GM04503 (cell line): ENCODE measurements at places on chromosomes 6 and 20.

DNA sequence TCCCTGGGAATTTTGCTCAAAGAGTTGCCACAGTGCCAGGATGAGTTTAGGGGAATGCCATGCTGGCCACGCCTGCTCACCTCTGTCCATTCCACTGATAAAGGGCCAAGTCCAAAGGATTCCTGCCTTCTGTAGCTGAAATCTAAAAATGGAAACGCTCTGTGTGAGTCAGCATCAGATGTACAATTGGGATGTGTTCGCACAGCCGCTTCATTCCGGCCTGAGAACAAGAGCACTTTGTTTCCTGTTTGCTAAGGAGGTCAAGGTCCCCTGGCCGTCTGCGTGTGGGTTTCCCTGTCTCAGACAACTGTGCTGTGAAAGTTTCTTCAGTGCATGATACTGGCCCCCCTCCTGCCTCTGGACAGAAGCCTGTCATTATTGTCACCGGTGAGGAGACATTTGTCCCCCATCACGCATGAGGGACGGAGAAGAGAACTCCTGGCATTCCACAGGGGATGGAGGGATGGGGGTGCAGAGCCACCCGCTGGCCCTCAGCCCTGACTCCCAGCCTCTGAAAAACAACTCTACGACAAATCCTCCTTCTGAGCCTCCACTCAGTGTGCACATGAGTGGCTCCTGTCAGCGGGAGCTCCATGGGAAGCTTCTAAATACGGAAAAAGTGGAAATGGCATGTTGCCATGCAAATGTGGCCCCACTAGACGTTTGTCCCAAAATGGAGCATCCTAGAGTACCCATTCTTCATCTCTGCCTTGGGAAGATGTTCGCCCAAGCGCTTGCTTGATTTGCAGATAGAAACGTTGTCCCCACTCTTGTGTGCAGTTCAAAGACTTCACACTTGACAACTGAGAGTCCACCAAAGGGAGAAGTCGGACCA is 143.5 kb upstream of the AFDN start:
- DNase-seq = no peak

DNA sequence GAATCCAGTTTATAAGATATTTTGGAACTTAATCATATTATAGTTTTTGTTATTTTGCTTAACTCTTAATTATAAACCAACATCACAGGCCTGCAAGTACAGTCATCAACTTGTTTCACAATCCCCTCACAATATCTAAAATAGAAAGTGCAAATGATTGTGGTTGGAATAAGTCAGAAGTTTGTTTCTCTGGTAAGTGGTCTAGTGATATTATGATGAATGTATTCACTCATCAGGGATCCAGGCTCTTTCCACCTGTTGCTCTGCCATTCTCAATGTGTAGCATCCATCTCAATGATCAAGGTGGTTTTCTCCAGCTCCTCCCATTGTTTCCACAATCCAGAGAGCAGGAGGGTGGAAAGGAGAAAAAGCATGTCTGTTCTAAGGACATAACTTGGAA is 54.2 kb downstream of the OPN5 start:
- DNase-seq = no peak

GRCh38 chr6:24967211-24967610 is 31.5 kb upstream of the RIPOR2 start:
- no peak for DNase-seq

- no peak for DNase-seq
Measured at GRCh38 chr6:37638414-37639341, 59.0 kb downstream of the MDGA1 start.

- no peak for DNase-seq
Measured at GRCh38 chr20:24899153-24899552, 49.9 kb upstream of the CST7 start.

- peak; percentile 98 for DNase-seq
Measured at GRCh38 chr6:15504581-15505350, 158.1 kb downstream of the DTNBP1 start.

DNA sequence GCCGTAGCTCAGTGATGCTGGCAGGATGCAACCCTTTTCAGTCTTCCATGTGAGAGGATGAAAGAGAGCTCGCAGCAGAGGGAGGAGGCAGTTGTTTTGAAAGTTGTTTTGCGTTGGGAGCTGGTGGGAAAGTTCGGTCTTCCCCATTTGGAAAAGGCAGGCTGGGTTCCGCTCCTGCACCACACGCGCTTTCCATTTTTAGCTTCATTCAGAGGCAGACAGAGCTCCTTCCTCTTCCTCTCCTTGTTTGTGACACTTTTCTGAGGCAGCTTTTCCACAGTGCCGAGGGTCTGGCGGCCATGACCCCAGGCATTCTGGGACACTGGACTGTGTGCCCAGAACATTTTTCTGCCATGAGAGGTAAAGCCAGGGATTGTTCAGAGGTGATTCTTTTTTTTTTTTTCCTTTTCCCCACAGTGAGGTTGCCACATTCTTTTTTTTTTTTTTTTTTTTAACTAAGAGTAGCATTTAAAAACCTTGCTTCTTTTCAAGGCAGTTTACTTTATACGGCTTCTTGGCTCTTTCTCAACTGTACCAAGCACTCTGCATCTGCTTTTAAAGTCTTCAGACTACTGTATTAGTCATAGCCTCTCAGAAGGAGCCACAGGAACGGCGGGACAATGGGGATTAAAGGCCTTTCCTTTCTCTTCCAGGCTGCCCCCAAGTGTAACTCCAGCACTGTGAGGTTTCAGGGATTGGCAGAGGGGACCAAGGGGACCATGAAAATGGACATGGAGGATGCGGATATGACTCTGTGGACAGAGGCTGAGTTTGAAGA is 1.6 kb downstream of the PRDM1 start:
- DNase-seq = no peak

GRCh38 chr6:10375391-10375969 is 39.4 kb downstream of the TFAP2A start:
- DNase-seq = peak; percentile 6

DNA sequence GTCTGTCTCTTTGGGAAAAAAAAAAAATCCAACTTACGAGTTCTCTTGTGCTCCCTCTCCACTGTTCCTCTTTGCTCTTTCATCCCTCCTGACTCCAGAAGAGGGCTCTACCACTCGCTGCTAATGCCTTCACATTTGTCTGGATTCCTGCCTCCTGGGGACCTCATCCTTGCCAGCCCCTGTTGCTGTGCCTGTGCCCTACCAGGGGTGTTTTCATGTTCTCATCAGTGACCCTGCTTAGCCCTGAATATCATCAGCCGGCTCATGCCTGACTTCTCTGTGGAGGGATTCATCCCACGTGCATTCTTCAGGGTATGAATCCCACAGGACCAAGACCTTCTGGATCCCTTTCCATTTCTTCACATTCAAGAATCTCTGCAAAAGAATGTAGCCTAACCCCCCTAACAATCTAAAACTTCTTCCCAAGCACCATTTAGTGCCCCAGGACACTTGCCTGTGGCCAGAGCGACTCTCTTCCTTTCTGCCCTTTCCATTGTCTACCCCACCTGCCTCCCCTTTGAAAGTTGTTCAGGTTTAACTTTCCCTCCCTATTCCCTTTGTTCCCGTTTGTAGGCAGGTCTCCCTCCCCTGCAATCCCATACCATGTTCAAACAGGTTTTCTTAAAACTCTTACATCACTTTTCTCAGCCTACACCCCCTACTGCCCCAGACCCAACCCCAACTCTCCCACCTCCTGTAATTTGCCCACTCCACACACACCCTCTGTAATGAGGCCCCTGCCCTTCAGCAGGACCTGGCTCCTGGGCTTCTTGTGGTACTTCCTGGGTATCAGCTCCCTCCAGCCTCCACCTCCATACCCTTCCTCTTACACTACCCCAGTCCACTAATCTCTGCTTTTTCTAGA is 50.2 kb downstream of the RREB1 start:
- DNase-seq = no peak

DNA sequence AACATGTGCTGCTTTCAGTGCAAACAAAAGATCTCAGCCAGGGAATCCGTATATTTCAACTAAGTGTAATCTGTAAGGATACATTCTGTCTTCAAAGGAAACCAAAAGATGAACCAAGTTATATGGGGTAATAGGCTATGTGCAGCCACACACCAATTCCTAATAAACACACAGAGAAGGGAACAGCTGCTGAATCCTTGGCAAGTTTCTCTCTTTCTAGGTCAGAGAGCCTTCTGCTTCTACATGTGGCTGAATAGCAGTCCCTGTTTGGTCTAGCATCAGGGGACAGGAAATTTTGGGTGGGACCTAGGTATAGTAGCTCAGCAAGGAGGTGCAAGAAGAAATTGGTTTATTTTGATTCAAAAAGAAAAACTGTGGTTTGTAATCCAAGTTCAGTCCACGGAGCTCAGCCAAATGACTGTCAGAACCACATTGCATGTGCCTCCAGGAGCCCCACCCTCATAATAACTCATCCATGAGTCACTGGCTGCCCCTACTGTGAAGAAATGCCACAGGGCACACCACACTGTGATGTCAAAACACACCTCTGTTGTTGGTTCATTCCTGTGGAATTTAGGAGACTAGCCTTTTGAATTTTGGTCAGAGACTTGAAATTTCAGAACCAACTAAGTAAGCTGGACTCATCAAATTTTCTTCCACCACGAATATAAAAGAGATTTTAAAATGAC is 21.1 kb downstream of the SPTLC3 start:
- DNase-seq = peak; percentile 54

GRCh38 chr20:2840967-2841531 is 504 bp downstream of the VPS16 start:
- DNase-seq = peak; percentile 18

- peak; percentile 88 for DNase-seq
Measured at GRCh38 chr6:137892271-137892708, 25.2 kb downstream of the TNFAIP3 start.

- peak; percentile 70 for DNase-seq
Measured at GRCh38 chr20:40511478-40511877, 177.6 kb downstream of the MAFB start.

DNA sequence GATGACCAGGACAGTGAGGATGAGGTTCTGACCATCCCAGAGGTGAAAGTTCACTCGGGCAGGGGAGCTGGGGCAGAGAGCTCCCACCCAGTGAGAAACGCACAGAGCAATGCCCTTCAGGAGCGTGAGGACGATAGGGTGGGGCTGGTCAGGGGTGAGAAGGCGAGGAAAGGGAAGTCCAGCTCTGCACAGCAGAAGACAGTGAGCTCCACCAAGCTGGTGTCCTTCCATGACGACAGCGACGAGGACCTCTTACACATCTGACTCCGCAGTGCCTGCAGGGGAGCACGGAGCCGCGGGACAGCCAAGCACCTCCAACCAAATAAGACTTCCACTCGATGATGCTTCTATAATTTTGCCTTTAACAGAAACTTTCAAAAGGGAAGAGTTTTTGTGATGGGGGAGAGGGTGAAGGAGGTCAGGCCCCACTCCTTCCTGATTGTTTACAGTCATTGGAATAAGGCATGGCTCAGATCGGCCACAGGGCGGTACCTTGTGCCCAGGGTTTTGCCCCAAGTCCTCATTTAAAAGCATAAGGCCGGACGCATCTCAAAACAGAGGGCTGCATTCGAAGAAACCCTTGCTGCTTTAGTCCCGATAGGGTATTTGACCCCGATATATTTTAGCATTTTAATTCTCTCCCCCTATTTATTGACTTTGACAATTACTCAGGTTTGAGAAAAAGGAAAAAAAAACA is 16.6 kb upstream of the SLC22A1 start:
- DNase-seq = no peak

DNA sequence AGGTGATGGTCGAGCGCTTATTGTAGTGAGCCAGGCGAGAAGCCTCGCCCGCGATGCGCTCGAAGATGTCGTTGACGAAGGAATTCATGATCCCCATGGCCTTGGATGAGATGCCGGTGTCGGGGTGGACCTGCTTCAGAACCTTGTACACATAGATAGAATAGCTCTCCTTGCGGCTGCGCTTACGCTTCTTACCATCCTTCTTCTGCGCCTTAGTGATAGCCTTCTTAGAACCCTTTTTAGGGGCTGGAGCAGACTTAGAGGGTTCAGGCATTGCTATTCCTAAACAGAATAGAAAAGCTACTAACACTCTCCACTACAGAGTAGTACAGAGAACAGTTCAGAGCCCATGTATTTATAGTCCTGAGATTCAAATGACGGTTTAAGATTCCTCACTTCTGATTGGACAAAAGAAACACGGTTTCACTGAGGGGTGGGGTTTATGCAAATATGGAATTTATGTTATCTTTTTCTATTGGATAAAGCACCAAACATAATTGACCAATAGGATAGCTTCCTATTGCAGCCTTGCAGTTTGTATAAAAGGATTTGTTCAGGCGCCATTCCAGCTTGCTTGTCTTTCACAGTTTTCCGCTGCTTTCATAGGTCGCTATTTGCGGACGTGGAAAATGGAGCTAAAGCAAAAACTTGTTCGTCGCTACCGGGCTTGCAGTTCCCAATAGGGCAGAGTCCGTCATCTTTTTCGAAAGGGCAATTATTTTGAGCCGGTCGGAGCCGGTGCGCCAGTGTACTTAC is 43.7 kb upstream of the HFE start:
- DNase-seq = peak; percentile 95

GRCh38 chr6:11143394-11144371 is 32.2 kb upstream of the ERVFRD-1 start:
- DNase-seq = peak; percentile 60

GRCh38 chr6:33787954-33788693 is 806 bp downstream of the LEMD2 start:
- no peak for DNase-seq

DNA sequence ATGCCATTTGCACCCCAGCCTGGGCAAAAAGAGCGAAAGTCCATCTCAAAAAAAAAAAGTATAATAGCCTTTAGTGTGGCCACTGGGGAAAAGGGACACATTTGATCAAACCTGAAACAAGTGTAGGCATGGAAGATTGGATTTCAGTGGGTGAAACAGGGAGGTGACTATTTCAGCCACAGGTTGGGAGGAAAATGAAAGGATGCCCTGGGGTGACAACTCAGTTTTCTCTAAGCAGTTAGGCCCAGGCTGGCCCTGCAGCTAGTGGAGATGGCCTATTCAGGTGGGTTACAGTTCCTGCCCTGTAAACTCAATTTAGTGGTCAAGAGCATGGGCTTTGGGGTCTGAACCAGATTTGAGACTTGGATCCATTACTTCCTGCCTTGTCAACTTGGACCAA is 36.4 kb downstream of the SPATA2 start:
- DNase-seq = no peak

- DNase-seq = no peak
Measured at GRCh38 chr6:111222341-111222740, 135.0 kb downstream of the SLC16A10 start.

- DNase-seq = no peak
Measured at GRCh38 chr6:16006681-16007080, 122.2 kb upstream of the MYLIP start.

GRCh38 chr20:13283869-13284829 is 63.1 kb downstream of the ISM1 start:
- DNase-seq = no peak

- DNase-seq = no peak
Measured at GRCh38 chr20:41509316-41510200, 108.6 kb downstream of the CHD6 start.

- DNase-seq = no peak
Measured at GRCh38 chr6:150689900-150690590, 90.4 kb downstream of the PLEKHG1 start.

GRCh38 chr6:158835616-158836221 is 16.6 kb upstream of the EZR start:
- no peak for DNase-seq

GRCh38 chr6:25655723-25656122 is 3.7 kb downstream of the SCGN start:
- DNase-seq = no peak

- no peak for DNase-seq
Measured at GRCh38 chr20:63228806-63229205, 6.9 kb upstream of the BIRC7 start.
